ENCODE measurements at places on chromosomes 6 and 20.

DNA sequence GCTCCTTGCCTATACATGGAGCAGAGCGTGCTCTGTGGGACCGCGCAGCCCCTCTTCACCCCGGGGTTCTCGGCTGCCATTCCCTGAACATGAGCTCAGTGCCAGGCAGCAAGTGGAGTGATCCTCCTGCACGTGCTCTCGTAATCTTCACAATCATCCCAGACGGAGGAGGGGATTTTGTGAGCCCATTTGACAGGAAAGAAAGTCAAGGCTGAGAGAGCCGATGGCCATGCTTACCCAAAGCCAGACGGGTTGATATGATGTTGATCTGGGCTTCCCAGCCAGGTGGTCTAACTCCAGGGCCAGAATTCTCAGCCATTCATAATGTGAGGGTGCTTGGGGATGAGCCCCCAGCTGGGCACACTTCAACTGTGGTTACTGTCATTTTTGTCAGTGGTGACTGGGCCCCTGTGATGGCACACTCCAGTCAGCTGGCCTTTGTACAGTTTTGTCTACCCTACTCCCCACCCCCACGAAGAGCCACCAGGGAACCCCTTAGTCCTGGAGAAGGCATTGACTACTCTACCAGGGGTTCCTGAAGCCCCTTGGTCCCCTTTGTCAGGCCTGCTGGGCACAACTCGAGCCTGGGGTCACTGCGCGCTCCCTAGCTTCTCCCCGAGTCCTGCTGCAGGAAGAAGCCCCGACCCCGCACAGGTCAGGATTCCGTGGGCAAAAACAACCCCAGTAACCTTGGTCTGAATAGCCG, 1.5 kb downstream of the APCDD1L start:
- no peak for DNase-seq

- no peak for DNase-seq
Measured at GRCh38 chr6:162644153-162644552, 83.4 kb downstream of the PRKN start.

DNA sequence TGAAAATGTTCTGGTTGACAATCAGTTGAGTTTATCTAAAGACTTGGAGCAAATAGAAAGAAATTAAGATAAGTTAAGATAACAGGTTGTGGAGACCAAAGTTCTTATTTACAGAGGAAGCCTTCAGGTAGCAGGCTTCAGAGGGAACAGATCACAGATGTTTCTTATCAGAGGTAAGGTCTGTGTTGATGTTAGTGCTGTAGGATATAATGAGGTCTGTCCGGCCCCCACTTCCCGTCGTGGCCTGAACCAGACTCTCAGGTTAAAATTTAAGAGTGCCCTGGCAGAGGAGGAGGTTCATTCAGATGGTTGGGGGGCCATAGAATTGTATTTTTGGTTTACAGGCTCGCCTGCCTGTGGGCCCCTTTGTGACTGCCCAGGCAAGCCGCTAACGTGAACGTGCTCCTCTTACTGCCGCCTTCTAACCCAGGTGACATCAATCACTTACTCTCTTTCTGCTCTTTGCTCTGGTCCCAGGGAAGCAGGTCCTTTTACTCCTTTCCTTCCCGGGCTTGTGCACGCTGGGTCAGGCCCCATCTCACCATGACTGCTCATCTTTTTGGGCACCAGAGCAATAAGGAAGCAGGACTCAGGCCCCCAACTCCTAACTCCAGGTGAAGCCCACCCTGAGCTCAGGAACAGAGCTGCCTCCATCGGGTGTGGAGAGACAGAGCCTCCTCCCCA, 18.3 kb upstream of the UNC93A start:
- DNase-seq, result no peak

- DNase-seq, result no peak
Measured at GRCh38 chr6:157019733-157020132, 242.6 kb downstream of the ARID1B start.

DNA sequence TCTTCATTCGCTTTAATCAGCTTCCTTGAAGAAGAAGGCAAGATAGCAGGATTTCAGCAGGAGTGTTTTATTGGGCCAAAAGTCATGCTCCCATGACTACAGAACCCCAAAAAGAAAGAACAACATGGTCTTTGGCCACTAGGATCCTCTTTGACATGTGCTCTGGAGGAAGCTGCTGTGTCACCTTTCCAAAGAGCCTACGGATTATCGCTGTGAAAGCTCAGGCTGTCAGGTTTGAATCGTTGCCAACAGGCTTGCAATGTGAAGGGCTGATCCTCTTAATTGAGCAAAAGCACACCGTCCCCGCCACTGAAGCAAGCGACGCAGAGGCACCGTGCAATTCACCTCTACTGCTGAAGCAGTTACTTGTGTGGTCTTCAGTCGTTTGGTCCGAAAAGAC, 29.0 kb downstream of the MYLIP start:
- DNase-seq, result no peak

All from nephron progenitor cell (in vitro differentiated cells).